Chondrocyte (in vitro differentiated cells): ENCODE measurements at places on chromosomes 6 and 20. TPM values are rescaled to one million over a fixed set of nuclear protein-coding genes. Genes with fewer than 3 reads are reported as not detected.
A peak's percentile ranks its signal among the peaks of the same experiment; 100 is the strongest.

GRCh38 chr20:24116611-24117010 lies 128.0 kb upstream of the GGTLC1 start:
- H3K27ac ChIP-seq: no peak overlapping the region
- no peak for DNase-seq
- H3K36me3 ChIP-seq: no peaks in the 10 kb centered on the region
- no peak overlapping the region for H3K4me3 ChIP-seq

GRCh38 chr6:5937169-5937909 lies 69.4 kb downstream of the NRN1 start:
- no peaks in the 10 kb centered on the region for H3K27me3 ChIP-seq
- H3K4me3 ChIP-seq: no peak overlapping the region
- no peak overlapping the region for H3K27ac ChIP-seq
- DNase-seq: no peak

- H3K4me1 ChIP-seq: no peaks in the 10 kb centered on the region
- no peak overlapping the region for H3K4me3 ChIP-seq
- H3K36me3 ChIP-seq: no peaks in the 10 kb centered on the region
- no peak for DNase-seq
- no peak overlapping the region for H3K27ac ChIP-seq
These were observed 315.4 kb upstream of the CNR1 start for GRCh38 chr6:88481519-88481918.

- no peak overlapping the region for H3K4me3 ChIP-seq
- H3K27me3 ChIP-seq: peaks cover 9% of the 10 kb centered on the region
- no peak overlapping the region for H3K27ac ChIP-seq
- peaks cover 8% of the 10 kb centered on the region for H3K4me1 ChIP-seq
These were observed 35.3 kb downstream of the METTL24 start for GRCh38 chr6:110322874-110323242.

The RPS10 gene
- 751 to 941 TPM (median 771 TPM) in 3 replicates for total RNA-seq

DNA sequence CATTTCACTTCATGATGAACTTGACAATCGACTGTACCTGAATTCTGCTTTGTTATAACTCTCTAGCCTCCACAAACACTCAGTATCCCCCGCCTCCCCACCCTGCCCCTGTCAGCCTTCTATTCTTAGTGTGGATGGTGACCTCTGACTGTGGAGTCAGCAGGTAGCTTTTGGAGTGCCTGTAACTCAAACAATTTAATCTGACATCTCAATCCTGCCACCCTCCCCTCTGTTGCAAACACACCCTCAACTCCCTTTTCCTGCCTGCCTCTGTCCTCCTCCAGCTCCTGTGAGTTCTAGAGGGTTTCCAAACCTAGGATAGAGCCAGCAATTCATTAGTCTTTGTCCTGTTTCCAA lies 20.3 kb downstream of the DAAM2 start:
- no peaks in the 10 kb centered on the region for H3K27me3 ChIP-seq
- H3K36me3 ChIP-seq: peaks cover 12% of the 10 kb centered on the region
- peak overlapping the region; percentile 89 for H3K27ac ChIP-seq
- peaks cover 85% of the 10 kb centered on the region for H3K4me1 ChIP-seq

- H3K27ac ChIP-seq: no peak overlapping the region
- no peak for DNase-seq
- H3K27me3 ChIP-seq: no peaks in the 10 kb centered on the region
- H3K4me1 ChIP-seq: peaks cover 4% of the 10 kb centered on the region
- no peak overlapping the region for H3K4me3 ChIP-seq
These were observed 115.6 kb upstream of the PLCB4 start for GRCh38 chr20:8953300-8953699.

- H3K27me3 ChIP-seq: no peaks in the 10 kb centered on the region
- peaks cover 15% of the 10 kb centered on the region for H3K4me1 ChIP-seq
- H3K36me3 ChIP-seq: peaks cover 36% of the 10 kb centered on the region
- H3K27ac ChIP-seq: peak overlapping the region; percentile 23
These were observed 26.2 kb downstream of the CCDC167 start for GRCh38 chr6:37473364-37474095.

DNA sequence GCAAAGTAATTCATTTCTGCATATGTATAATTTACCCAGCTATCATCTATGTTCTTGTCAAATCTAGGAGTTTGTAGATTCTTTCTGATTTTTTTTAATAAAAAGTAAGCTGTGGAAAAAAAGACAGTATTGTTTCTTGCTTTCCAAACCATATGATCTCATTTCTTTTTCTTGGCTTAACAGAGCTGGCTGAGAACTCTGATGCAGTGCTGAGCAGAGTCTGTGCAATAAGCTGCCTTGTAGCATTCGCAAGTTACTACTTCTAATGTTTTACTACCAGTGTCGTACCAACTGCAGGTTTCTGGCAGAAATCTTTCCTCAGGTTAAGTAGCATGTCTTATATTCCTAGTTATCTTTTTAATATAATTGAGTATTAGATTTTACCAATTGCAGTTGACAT lies 15.6 kb downstream of the RRBP1 start:
- no peak overlapping the region for H3K4me3 ChIP-seq
- H3K4me1 ChIP-seq: peaks cover 98% of the 10 kb centered on the region
- no peak for DNase-seq
- peaks cover 11% of the 10 kb centered on the region for H3K36me3 ChIP-seq
- H3K27me3 ChIP-seq: no peaks in the 10 kb centered on the region
- H3K27ac ChIP-seq: peak overlapping the region; percentile 72

The GJE1 gene
- not detected in 3 replicates for total RNA-seq

- H3K36me3 ChIP-seq: no peaks in the 10 kb centered on the region
- peaks cover 44% of the 10 kb centered on the region for H3K4me1 ChIP-seq
- no peak for DNase-seq
- H3K27me3 ChIP-seq: no peaks in the 10 kb centered on the region
- no peak overlapping the region for H3K4me3 ChIP-seq
These were observed 70.4 kb downstream of the FYN start for GRCh38 chr6:111802720-111803330.

The BMP7 gene
- total RNA-seq: not detected in 3 replicates

DNA sequence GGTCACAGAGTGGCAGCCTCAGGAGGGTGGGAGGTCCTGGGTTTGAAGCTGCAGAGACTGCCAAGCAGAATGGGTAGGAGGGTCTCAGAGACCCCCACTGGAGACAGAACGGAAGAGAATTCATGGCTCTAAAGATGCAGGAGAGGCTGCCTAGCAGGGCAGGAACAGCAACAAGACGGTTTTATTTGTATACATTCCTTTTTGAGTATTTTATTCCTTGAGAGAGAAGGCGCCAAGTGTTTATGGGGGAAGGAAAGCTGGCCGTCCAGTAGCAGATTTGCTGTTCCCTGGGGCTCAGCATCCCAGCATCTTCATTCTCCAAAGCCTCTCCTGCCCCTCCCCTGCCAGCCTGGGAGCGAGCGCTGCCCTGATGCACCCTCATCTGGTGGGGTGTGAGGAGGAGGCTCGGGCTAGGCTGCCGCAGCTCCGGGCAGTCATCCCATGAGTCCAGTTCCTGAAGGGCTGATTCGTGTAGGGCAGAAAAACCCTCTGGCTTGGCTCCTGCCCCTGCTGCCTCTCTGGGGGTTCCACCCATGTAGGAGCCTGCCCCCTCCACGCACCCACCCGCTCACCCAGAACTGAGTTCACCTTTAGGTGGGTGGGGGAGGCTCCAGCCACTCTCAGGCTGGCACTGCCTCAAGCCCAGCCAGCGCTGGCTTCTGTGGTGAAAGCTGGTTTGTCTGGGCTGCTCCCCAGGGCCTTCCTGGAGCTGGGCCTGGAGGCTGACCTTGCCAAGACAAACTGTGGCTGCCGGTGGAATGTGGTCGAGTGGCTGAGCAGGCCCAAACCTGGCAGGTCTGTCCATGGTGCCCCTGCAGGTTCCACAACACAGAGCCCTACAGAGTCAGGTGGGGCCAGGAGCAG lies 32.4 kb downstream of the CPXM1 start:
- H3K4me1 ChIP-seq: peaks cover 14% of the 10 kb centered on the region
- no peaks in the 10 kb centered on the region for H3K36me3 ChIP-seq
- DNase-seq: no peak
